ENCODE measurements at places on chromosomes 3 and 15.
A peak's percentile ranks its signal among the peaks of the same experiment; 100 is the strongest.

- DNase-seq, result no peak
Measured at GRCh38 chr15:39578851-39579486, 1.9 kb upstream of the THBS1 start.

- peak; percentile 88 for DNase-seq
Measured at GRCh38 chr15:89068325-89068784, 19.9 kb upstream of the ABHD2 start.

DNA sequence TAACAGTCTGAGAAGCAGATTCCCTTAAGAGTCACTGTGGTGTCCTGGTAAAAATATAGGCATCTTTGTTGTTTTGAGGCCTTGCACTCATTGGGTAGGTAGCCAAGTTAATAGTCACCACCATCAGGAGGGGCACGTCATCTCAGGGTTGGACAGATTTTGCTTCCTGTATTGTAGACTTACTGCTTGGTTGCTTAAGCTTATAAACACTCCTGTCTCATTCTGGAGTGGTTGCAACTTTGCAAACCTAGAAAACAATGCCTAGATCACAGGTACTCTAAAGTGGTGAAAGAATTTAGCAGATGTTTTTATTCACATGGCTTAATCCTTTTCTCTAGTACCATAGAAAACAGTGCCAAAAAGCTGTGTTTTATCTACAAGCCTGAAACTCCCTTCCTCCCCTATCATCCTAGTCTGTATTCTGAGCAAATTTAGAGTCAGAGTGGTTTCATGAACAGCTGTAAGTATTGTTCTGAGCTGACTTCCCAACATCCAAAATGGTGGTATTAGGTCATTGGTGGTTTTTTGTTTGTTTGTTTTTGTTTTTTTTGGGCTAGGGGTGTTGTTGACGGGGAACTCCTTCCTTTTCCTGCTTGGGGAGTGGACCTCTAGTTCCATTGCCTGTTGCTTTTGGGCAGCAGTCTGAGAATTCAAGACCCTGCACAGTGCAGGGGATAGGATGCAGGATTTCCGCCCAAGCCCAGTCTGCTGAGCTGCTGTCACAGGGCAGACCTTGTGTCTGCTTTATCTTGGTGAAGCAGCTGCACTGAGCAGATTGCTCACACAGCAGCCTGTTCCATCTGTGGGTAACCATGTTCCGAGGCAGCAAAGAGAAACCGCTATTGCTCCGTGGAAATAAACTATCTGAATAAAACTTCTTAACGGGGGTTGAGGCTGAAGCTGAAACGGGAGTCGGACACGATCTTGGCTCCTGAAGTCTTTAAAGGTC lies 202.0 kb downstream of the AKAP13 start:
- no peak for DNase-seq

GRCh38 chr3:70854108-70854507 lies 541.7 kb upstream of the MDFIC2 start:
- peak; percentile 32 for DNase-seq

DNA sequence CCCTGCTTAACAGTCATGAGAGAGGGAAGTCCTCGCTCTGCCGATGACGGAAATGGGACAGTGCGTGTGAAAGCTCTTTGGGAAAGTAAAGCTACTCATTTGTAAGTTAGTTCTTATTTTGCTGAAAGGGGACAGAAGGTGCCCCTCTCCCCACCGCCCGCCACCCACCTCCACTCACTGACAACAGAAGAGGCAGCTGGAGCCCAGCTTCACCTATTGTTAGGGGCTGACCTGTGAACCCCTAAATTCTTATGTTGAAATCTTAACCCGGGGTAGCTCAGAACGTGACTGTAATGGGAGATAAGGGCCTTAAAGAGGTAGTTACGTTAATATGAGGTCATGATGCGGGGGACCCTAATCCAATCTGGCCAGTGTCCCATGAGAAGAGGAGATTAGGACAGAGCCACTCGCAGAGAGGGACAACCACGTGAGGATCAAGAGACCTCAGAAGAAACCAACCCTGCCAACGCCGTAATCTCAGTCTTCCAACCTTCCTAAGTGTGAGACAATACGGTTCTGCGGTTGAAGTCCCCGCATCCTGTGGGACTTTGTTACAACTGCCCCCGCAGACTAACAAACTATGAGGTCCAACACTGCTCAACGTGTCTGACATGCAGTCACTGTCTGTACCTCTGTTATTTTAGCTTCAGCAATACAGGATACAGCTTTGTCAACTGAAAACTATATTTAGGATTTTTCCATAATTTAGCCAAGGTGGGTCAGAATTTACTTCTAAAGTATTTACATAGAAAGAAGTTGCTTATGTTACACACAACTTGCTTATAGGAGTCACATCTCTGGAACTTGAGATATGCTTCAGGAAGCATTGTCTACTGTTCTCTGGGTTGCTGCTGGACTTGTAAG lies 51.7 kb downstream of the PCSK6 start:
- no peak for DNase-seq

DNA sequence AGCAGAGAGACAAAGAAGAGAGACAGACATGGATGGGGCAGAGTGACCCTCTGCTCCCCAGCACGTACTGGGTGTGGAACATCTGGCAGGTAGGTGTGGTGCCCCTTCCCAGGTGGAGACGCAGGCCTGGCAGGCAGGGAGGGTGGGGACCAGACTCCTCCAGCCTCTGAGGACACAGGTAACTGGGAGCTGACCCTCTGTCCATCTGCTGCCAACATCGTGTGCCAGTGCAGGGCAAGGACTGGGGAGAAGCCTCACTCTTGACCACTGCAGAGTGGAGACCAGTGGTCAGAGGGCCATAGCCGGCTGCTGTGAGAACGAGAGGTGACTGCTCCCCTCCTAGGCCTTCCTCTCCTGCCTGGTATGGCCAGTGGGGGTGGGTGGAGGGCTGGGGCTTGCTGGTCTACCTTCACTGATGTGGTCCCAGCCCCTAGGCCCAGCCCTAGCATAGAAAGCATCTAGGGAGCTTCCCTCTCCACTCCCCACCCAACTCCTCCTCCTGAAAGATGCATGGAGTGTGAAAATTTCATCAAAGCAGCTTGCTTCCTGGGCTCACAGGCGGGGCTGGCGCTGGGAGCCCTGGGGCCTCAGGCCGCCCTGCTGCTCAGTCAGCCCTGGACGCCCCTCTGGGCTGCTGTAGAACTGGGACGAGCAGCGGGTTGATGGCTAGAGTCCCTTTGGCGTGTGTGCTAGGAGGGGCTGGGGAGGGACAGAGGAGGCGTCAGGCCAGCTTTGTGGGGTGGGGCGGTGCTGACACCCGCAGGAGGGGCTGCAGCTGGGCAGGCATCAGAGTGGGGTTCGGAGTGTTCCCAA lies 90.3 kb downstream of the PLXNA1 start:
- no peak for DNase-seq

GRCh38 chr3:30730967-30731366 lies 124.6 kb downstream of the TGFBR2 start:
- DNase-seq, result no peak

DNA sequence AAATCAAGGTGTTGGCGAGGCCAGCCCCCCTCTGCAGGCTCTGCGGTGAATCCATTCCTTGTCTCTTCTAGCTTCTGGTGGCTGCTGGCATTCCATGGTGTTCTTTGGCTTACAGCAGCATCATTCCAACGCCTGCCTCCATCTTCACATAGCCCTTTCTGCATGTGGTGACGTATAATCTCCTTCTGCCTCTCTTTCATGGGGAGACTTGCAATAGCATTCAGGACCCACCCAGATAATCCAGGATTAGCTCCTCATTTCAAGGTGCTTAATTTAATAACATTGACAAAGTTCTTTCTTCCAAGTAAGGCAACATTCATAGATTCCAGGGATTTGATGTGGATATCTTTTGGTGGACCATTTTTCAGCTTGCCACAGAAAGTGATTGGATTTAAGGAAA lies 35.8 kb downstream of the ISG20 start:
- no peak for DNase-seq

DNA sequence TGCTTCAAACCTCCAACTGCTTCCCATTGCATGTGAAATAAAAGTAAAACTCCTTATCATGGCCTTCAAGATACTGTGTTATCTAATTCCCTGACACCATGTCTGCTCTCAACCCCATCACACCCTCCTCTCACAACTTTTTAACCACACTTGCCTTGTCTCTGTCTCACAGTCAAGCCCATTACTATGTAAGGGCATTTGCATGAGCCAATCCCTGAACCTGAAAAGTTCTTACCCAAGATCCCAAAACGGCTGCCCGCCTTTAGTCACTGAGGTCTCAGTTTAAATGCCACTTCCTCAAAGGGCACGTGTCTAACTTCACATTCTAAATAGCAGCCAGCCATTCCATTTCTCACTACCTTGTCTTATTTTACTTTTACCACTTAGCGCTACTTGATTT lies 83.1 kb downstream of the SST start:
- DNase-seq, result no peak

DNA sequence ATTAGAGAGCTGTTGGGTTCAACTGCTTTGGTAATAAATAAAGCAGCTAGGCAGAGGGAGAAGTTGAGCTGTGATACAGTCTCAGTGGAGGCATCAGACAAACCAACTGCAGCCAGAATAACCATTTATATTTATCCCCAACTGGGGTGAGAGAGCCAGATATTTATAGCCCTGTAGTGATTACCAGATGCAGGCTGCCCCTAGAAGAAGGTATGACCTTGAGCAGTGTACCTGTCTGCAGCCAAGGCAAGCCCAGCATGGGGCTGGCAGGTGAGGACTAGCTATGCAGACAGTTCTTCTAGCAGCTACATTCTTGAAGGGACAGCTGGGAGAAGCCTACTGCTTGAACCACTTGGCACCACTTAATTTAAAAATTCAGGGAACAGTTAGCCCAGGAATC lies 144.4 kb upstream of the EPHA3 start:
- DNase-seq, result no peak

- DNase-seq, result no peak
Measured at GRCh38 chr3:53199834-53200233, 38.8 kb downstream of the PRKCD start.

GRCh38 chr3:64143409-64144130 lies 81.7 kb downstream of the PRICKLE2 start:
- peak; percentile 79 for DNase-seq

DNA sequence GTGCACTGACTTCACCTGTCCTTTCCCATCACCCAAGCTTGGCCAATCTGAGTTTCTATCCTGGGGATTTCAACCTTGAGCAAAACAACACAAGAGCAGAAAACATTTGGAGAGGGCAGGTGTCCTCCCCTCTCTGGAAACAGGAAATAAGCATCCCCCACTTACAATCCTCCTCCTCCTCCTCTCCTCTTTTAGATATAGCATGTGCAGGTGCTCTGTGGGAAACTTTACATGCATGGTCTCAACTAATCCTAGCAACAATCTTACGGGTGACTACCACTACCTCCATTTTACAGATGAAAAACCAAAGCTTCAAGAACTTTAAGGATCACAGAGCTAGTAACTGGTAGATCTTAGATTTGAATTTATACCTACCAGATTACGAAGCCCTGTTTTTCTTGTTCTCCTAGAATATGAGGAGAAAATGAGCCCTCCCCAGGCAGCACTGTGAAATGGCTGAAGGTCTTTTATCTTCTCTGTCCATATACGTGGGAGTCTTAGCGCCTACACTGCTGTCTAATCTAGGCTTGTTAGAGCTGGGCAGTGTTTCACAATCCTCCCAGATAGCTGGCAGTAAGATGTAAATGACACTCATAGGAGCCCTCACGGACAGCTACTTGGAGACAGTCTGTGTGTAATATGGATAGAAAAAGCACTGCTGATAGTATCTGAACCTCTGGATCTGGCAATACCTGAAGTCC lies 301.2 kb upstream of the PROK2 start:
- DNase-seq, result no peak

- peak; percentile 23 for DNase-seq
Measured at GRCh38 chr15:83697716-83698115, 43.8 kb downstream of the ADAMTSL3 start.

GRCh38 chr3:28036599-28037575 lies 204.5 kb upstream of the CMC1 start:
- no peak for DNase-seq

DNA sequence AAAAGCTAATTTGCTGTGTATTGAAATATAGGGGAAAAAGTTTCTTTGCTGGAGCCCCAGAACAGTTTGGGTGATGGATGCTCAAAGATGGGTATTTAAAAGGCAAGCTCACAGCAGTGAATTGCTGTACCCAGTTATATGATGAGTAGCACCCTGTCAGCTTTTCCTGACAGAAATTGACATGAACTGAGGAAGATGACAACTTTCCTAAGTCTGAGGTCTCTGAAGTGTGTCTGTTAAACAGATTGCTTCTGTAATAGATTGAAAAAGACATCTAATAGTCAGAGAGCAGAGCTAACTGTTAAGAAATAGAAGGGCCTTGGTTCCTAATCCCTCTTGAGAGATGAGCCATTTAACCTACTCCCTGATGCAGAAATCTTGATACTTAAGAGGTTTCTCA lies 1278.0 kb upstream of the ALCAM start:
- DNase-seq, result no peak

DNA sequence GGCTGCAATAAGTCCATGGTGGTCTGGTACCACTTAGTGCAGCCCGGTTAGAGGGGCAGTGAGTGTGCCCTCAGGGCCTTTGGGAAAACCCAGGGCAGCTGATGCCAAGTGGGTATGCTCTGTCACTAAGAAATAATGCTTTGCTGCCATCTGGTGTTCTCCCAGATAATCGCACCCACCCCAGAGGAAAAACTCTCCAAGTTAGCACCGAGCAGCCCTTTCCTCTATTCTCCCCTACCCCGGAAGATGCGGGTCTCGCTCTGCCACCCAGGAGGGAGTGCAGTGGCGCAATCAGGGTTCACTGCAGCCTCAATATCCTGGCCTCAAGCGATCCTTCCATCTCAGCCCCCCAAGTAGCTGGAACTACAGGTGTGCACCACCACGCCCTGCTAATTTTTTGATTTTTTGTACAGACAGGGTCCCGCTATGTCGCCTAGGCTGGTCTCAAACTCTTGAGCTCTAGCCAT lies 21.3 kb upstream of the DAPK2 start:
- DNase-seq, result peak; percentile 39

DNA sequence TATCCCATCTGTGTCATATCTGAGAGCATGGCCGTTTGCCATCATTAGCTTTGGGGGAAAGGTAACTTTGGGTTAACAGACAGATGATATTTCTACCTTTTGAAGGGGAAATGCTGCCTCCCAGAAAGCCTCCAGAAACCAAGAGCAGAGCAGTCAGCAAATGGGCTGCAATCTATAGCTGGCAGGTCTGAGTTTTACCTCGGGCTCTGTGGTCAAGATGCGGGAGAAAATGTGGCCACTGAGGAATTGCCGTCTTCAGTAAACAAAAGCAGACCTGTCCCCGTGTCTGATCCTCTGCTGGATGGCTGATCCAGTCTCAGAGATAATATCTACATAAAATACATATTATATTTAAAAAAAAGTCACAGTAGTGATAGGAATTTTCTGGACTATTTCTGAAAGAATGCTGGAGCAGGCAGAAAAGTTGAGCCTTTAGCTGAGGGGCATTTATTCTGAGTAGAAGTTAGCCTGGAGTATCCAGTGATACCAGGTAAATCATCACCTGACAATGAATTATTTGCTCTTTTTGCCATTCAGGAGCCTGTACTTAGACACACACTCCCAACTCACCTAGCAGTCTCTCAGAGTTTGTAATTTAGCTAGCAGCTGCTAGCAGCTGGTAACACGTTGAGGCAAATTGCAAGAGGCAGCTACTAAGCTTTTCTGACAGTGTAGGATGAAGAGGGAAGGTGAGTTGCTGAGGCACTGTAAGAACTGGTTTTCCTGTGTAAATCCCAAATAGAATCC lies 285.3 kb upstream of the RARB start:
- DNase-seq, result no peak

- no peak for DNase-seq
Measured at GRCh38 chr3:148957586-148957985, 33.8 kb upstream of the GYG1 start.

- DNase-seq, result no peak
Measured at GRCh38 chr3:156005736-156006135, 114.6 kb upstream of the KCNAB1 start.

- no peak for DNase-seq
Measured at GRCh38 chr3:15286022-15286421, 46.4 kb downstream of the SH3BP5 start.

- DNase-seq, result no peak
Measured at GRCh38 chr3:14411988-14412387, 9.6 kb downstream of the SLC6A6 start.

All from mammary epithelial cell (primary cell).